ENCODE measurements at places on chromosomes 4 and X. TPM values are rescaled to one million over a fixed set of nuclear protein-coding genes. Genes with fewer than 3 reads are reported as not detected.

The MCF2 gene
- not detected for total RNA-seq

DNA sequence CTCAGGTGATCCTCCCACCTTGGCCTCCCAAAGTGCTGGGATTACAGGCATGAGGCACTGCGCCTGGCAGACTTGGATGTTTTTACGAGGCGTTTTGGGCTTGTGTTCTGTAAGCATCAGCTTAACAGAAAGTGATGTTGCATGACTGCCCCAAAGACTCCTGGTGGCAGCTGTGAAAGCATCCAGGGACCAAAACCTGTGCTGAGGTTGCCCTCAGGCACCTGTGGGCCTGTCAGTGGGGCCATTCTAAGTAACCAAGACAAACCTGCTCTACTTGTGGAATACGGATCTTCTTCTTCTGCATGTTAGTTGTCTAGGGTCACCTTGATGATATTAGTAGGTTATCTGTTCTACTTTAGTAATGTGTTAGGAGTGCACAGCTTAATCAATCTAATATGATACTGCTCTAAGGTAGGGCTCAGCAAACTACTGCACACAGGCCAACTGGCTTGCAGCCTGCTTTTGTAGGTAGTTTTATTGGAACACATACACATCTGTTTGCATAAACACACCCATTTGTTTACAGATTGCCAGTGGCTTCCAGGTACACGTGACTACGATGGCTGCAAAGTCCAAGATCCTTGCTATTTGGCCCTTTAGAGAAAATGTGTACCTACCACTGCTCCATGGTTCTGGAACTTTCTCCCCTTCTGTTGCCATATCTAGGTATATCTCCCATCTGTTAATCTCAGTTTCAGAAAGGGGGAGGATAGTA is 136.7 kb downstream of the GPR143 start:
- DNase-seq, result no peak

GRCh38 chr4:110245577-110245976 is 47.2 kb upstream of the ELOVL6 start:
- no peak for DNase-seq

- no peak for DNase-seq
Observed at GRCh38 chr4:61911313-61911756, 711.2 kb downstream of the ADGRL3 start.

GRCh38 chrX:107787827-107788226 is 10.3 kb downstream of the NCBP2L start:
- DNase-seq, result no peak

DNA sequence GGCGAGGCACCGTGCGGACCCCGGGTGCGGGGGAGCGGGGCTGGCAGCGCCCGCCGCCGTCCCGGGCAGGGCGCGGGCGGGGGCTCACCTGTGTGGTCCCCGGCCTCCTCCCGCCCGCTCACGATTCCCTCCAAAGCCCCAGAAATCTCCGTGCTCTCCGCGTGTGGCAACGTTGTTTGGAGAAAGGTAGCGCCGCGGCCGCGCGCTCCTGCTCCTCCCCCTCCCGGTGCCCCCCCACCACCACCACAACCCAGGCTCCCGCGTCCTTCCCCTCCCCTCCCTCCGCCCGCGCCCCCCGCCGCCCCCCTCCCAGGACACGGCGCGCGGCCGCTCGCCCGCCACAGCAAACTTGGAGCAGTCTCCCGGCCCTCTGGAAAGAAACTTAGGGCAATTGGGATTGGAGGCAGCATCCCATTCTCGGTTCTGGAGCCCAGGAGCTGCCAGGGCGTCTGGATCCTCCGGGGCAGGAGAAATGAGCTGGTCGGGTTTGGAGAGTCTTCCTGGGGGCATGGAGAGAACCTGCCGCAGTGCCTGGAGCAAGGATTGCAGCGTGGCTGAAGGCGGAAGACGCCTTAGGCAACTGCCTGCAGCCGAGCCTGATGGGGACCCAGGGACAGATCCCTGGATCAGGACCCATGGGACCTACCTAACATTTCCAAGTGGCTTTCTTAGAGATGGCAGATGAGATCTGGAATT is 855 bp downstream of the KLF3 start:
- DNase-seq, result no peak

DNA sequence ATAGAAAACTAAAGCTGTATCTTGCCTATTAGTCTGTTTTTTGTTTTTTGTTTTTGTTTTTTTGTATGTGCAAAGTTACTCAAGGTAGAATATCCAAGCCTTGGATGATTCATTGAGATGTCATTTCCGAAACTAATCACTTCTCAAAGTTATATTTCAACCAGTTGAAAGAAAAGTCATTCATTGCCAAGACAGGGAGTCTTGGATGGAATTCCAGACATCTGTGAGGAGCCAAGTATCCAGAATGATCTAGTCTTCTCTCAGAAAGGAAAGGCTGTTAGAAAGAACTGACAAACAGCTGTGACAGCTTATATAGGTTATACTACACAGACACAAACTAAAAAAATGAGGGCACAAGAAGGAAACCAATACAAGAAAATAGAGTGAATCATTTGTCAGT is 141.1 kb upstream of the NDST3 start:
- no peak for DNase-seq

The ERCC6L gene
- 0.87 TPM for total RNA-seq
